ENCODE measurements at places on chromosomes 13 and 19.
A peak's percentile ranks its signal among the peaks of the same experiment; 100 is the strongest.

- DNase-seq = peak; percentile 1
Measured at GRCh38 chr19:9456018-9456689, 20.8 kb upstream of the ZNF266 start.

DNA sequence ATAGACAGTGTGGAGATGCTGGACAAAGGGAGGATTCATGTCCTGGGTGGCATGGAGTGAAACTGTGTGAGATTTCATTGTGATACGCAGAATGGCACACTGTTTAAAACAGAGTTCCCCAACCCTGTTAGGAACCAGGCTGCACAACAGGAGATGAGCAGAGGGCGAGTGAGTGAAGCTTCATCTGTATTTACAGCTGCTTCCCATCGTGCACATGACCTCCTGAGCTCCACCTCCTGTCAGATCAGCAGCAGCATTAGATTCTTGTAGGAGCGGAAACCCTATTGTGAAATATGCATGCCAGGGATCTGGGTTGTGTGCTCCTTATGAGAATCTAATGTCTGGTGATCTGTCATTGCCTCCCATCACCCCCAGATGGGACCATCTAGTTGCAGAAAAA, 72.5 kb downstream of the RAP2A start:
- DNase-seq = no peak

- no peak for DNase-seq
Measured at GRCh38 chr19:18119013-18119716, 21.6 kb downstream of the MAST3 start.

GRCh38 chr13:113058129-113058987, 47.2 kb upstream of the F7 start:
- no peak for DNase-seq

DNA sequence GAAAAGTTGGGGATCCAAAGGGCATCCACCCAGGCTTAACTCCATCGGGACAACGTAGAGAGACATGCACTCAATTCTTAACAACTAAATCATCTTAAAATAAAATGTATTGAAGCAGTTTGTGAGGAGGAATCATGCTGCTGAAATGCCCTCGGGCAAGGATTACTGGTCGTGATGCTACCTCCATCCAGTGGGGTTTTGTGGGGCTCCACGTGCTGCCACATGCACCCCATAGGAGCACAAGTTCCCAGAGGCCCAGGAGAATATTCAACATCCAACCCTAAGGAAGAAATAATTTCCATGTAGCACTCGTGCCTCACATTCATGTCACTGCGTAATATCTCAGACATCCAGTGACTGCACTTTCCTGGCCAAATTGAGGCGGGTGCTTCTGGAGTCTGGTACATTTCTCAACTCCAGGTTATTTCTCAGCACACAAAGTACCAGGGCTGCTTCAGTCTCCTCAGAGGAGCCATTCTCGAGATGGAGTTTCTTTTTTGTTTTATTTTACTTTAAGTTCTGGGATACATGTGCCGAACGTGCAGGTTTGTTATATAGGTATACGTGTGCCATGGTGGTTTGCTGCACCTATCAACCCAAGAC, 429.8 kb downstream of the FOXO1 start:
- no peak for DNase-seq

DNA sequence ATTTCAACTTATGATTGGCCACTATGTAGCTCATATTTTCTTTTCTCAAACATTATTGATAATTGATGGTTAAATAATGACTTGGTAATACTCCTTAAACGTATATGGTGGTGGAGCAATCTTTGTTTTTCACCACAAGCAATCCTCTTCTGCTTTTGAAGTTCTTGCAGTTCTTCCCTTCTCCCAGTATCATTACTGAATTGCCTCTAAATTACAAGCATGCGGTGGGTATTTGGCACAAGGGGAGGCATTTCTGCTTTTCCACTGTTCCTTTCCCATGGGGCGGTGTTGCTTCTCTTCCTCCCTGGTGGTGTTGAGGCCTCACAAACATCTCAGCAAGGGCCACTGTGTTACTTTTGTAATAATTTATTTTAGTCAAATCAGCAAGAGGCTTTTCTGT, 234.4 kb upstream of the RXFP2 start:
- no peak for DNase-seq

- no peak for DNase-seq
Measured at GRCh38 chr19:11887234-11887610, 360 bp upstream of the ZNF69 start.

- DNase-seq = no peak
Measured at GRCh38 chr13:63206461-63206860, 1790.8 kb upstream of the PCDH20 start.

DNA sequence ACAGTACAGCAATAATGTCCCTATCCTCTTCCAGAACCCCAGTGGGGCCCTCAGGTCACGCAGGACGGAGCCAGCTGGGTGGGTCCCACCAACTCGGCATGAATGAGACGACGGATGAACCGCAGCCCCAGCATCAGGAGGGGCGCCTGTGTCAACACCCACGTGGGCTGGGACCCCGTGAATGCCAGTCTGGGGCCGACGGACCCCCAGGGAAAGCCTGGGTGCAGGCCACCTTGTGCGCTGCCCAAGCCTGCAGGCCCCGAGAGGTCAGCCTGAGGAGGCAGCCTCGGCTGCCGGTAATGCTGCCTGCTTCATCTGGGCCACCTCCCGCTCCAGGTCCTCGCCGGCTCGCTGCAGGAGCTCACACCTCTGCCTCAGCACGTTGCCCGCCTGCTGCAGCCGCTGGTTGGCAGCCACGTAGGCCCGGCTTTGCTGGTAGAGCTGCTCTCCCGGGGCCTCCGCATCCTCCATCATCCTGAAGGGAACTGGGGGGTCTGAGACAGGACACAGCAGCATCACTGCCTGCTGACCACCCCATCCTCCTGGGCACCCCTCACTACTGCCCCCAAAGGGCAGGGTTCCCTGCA, 4.2 kb downstream of the C19orf25 start:
- DNase-seq = no peak

DNA sequence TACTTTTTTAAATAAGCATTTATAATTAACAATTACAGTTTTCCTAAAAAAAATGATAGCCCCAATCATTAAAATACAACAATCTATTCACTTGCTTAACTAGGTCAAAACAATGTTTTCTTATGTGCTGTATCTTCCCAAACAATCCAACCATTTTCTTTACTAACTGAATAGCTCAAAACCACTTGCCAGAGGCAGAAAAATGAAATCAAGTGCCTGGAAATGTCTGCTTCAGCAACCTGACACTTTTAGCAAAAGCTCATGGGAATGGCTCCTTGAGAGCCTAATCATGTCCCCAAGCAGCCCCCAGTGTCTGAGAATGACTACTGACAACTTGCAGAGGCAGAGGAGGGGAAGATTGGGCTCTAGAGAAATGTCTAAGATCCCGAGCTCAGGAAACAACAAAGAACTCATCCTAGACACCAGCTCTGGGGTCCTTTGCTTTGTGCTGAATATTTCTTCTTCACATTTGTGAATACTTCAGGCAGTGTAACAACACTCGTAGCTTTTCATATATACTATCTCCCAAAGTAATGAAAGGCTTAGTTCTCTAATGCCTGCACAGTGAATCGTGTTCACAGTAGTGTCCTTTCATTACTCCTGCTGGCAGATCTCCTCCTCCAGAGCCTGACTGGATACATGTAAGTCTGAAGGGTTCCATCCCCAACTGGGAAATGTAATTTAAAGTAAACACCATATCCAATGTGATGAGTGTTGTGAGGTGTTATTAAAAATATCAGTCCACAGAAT, 280.0 kb downstream of the LHFPL6 start:
- no peak for DNase-seq

DNA sequence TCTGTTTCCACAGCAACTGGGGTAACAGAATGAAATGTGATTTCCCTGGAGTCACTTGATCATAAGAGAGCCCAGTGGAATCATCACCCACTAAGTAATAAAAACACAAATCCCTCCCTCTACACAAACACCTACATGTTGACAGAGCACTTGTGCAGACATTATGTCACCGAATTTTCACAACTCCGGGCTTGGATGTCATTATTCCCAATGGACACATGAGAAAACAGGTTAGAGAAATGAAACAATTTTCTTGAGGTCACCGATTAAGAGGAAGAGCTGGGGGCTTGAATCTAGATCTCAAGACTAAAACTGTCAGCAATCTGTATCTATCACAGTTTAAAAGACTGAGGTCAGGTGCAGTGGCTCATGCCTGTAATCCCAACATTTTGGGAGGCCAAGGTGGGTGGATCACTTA, 3.1 kb downstream of the XRCC1 start:
- peak; percentile 37 for DNase-seq

DNA sequence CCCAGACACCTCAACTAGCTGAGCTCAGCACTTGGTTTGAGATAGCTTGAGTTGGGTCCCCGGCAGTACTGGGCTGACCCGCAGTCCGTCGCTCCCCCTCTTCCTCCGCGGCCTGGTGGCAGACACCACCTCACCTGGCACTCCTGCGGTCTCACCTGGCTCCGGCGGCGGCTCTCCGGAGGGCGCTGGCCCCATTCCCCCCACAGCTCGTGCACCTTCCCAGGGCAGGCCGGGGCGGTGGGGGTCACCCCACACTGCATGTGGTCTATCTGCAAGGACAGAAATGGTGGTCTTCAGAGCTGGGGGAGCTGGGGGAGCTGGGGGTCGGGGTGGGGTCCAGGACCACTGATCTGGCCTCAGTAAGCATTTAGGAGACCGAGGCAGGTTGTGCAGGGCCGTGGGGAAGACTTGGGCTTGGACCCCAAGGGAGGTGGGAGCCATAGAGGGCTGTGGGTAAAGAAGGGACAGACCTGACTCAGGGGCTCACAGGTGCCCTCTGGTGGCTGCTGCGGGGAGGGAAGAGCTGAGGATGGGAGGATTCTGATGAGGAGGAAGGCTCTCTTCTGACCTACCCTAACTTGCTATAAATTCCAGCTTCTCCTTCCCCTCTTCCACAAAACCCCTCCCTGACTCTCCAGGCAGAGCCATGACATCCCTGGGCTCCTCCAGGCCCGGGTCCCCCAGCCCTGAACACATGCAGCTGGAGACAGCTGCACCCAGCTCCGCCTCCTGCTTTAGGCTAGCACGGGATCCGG, 6.7 kb upstream of the PLIN4 start:
- peak; percentile 45 for DNase-seq

- DNase-seq = no peak
Measured at GRCh38 chr13:72121466-72121865, 254.5 kb upstream of the DACH1 start.

- no peak for DNase-seq
Measured at GRCh38 chr13:37364007-37364406, 234.6 kb downstream of the POSTN start.

DNA sequence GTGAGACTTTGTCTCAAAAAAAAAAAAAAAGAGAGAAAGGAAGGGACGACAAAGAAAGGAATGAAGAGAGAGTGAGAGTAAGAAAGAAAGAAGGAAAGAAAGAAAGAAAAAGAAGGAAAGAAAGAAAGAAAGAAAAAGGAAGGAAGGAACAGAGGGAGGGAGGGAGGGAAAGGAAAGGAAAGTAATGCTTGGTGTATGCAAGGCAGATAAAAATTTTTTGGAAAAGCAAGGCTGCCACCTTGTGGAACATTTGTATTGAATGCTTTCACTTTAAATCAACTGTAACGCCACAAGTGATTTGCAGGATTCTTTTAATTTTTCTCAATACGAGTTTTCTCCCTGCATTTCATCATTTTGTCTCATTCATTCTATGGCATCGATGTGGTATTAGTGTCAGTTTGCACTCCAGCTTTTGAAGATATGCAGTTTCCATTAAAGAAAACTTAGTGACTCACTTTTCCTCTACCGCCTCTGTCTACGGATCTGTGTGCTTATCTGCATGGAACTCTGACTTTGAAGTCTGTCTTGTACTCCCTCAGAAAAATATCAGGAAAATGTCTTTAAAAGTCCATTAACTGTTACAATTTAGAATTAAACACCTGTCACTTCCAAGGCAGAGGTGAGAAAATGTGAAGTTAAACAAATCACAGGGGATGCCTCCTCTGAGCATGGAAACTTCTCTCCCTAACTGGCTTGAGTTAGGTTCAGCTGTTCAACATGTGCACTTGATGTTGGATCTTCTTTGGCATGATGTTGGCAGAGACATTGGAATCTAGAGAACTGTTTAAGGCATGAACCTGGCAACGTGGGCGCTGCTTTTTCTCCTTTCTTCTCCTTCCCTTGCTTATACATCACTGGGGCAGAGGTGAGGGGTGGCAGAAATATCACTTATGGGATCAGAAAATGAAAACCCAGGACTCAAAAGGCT, 20.0 kb upstream of the ZDHHC20 start:
- peak; percentile 64 for DNase-seq

GRCh38 chr13:110682746-110683145, 23.2 kb downstream of the CARS2 start:
- DNase-seq = no peak

DNA sequence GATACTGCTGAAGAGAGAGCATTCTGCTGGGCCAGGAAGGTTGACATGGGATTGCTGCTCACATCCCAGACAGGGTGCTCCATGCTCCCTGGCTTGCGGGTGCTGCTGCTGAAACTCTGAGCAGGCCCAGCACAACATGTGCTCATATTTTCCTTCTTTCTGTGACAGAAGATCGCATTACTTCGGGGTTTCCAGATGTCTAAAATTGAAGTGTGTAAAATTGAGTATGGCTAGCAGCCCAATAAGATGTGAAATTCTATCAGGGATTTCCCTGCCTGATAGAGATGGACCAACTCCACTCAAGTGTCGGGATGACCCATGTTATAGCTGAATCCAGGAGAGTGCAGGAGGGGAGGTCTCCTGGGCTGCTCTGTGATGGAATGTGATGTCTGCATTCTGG, 55.6 kb upstream of the KL start:
- DNase-seq = no peak

DNA sequence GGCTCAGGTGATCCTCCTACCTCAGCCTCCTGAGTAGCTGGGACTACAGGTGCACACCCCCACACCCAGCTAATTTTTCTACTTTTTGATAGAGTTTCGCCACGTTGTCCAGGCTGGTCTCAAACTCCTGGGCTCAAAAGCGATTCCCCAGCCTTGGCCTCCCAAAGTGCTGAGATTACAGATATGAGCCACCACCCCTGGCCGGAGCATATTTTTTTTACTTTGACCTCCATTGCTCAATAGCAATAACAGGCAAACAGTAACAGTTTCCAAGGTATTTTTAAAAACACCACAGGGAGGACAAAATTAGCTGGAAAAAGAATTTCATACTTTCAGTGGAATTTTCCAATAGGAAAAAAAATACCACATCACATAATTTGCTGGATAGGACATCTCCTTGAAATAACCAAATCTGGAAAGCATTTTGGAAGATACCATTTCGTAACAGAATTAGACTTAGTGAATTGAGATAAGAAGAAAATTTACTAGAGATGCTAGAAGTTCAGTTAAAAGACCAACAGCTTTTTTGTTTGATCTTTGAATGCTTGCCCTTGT, 5.2 kb downstream of the DUXA start:
- DNase-seq = no peak

- DNase-seq = peak; percentile 27
Measured at GRCh38 chr13:49669735-49670309, 21.5 kb downstream of the EBPL start.
